ENCODE measurements at places on chromosomes 2 and 18.

- no peak for DNase-seq
Measured at GRCh38 chr2:41414486-41415230, 633.2 kb upstream of the PKDCC start.

GRCh38 chr2:120265006-120265405, 12.4 kb downstream of the RALB start:
- DNase-seq = no peak

DNA sequence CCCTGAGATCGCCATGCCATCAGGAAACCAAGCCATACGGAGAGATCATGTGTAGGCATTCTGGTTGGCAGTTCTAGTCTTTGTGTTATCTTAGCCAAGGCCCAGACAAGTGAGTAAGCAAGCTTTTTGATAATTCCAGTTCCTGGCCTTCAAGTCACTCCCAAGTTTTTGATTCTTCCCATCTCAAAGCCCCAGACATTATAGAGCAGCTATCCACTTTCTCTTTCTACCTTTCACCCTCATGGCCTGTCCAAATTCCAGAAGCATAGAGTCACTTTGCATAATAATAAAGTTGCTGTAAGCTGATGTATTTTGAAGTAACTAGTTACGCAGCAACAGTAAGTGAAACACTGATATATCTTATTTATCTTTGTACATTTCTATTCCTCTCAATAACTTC, 26.8 kb upstream of the IL1RL1 start:
- no peak for DNase-seq

DNA sequence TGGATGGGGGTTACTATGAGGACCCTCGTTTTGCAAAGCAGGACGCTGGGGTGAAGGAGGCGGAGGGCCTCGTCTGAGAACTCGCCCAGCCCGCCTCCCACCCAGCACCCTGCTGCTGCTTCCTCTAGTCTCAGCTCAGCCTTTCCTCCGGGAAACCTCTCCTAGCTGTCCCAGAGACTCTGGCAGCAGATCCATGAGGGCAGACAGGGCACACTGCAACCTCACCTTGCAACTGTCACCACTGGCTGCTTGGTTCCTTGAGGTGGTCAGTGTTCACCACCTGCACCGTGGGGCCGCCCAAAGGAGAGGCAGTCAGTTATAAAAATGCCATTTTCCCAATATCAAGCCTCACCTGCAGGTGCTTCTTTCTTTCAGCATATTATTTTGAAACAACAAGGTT, 45.6 kb downstream of the PARD6G start:
- DNase-seq = no peak

GRCh38 chr2:234954551-234954992, 2.8 kb downstream of the SH3BP4 start:
- no peak for DNase-seq

DNA sequence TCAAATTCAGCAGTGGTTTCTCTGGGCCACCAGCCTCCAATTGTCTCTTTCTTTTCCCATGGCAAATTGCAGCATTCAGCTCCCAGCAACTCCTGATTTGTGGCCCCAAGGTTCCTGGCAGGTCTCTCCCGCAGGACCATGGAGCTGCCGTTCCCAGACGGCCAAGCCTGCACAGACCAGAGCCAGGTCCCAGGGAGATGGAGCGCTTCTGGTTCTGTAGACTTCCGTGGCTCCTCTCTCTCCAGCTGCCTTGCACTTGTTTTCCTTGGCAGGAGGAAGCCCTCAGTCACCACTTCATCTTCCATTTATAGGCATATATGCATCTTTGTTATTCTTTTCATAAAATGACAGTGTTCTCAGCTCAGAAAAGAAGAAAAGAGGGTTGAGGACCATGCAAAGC, 21.7 kb downstream of the TNP1 start:
- DNase-seq = no peak

DNA sequence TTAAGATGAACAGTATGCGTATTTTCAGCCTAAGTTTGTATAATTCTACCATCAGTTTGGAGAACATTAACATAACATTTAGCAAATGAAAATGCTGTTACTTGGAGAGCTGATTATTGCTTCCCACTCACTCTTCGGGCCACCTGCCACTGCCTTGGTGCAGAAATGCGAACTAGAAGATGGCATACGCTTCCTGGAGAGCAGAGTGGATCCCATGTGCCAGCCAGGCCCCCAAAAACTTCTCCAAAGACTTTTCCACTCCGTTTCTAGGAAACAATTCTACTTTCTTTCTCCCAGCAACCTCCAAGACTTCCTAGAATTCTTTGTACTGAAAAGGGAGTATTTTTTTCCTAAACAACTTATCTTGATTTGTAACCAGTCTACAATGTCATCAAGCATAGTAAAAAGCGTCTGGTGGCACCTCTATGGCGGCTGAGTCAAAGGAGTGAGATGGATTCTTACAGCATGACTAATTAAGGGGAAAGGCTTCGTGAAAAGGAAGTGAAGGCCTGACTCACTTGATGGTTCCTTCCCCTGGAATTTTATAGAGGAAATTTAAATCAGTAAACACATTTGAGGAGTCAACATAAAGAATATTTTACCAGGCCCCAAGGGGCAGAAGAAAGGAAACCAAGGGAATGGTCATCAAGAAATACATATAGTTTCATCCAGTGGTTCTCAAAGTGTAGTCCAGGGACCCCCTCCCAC, 36.6 kb downstream of the FEZ2 start:
- no peak for DNase-seq

GRCh38 chr18:42045346-42045745, 90.3 kb downstream of the PIK3C3 start:
- no peak for DNase-seq

DNA sequence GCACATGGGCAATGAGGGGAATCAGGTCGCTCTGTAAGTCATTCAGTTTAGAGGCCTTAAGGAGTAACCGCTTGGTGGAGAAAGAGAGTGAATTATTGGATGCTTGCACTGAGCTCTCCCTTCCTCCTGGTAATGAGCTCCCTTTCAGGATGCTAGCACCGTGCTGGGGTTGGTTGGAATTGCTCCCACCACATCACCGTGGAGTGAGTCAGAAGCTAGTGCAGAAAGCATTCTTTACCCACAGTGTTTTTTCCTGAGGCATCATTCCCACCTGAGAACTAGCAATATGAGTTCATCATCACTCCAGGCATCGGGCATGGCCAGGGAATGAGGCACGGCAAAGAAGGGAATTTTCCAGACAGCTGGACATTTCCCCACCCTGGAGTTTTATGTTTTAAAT, 57.6 kb downstream of the ITGB6 start:
- no peak for DNase-seq

GRCh38 chr2:202039278-202040078, 5.8 kb downstream of the FZD7 start:
- no peak for DNase-seq

GRCh38 chr2:197324801-197325200, 14.2 kb upstream of the ANKRD44 start:
- no peak for DNase-seq

- DNase-seq = no peak
Measured at GRCh38 chr2:2899826-2900225, 477.8 kb downstream of the EIPR1 start.

DNA sequence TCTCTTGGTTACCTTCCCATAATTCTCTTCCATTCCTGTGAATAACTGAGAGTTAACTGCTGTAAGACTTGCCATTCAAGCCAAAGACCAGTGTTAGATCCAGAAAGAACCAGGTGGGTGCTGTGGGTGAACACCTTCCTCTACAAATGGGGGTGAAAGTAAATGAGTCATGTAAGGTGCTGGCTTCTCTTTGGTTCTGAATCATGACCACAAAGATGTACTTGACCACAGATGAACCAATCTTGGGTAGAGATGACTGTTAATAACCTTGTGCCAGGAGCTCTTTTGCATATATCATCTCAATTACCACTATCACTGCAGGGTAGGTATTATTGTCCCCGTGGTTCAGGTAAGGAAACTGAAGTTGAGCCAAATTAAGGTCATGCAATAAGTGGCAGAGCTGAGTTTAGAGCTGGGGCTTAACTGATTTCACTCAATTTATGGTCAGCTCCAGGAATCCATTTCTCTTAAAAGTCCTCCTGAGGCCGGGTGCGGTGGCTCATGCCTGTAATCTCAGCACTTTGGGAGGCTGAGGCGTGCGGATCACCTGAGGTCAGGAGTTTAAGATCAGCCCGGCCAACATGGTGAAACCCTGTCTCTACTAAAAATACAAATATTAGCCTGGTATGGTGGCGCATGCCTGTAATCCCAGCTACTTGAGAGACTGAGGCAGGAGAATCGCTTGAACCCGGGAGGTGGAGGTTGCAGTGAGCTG, 244.9 kb upstream of the CXCR4 start:
- no peak for DNase-seq

DNA sequence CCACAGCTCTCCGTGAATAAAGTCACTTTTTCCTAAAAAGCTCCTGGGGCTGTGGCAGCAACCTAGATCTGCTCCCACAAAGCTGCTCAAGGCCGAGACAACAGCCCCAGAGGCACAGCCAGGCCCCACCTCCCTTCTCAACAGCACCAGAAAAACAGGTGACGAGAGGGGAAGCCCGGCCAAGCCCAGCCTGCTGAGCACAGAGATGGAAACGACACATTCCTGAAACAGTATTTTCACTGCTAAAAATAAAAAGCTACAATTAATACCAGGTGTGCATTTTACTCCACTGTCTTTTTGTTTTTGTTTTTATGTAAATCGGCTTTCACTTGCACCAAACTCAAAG, 199.3 kb downstream of the HDAC4 start:
- no peak for DNase-seq

GRCh38 chr2:156191527-156191926, 141.0 kb downstream of the NR4A2 start:
- DNase-seq = no peak

DNA sequence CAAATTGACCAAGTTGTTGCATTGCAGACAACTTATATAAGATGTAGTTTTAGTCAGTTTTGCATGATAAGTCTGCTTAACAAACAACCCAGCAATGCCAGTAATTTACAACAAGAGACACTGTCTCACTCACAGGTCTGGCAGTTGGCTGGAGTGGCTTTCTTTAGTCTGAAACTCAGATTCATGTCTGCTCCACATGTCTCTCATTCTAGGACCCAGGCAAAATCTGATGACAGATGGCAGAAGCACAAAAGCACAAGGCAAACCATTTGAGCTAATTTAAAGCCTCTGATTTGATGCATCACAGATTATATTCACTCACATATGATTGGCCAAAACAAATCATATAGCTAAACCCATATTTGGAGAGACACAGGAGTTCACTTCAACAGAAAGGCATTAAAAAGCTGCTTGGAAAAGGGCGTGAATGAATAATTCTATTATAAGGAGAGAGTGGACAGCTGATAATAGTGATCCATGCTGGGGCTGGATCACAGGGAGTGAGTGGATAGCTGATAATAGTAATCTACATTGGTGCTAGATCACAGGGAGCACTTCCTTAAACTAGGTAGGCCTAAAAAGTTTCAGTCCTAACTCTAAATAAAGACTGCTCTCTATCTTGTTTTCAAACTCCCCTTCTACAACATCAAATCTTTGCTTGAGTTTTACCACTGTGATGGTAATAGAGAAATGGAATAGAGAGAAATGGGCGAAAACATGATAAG, 593.2 kb upstream of the ZNF804A start:
- DNase-seq = no peak

GRCh38 chr18:8757396-8757997, 52.1 kb downstream of the MTCL1 start:
- DNase-seq = no peak

DNA sequence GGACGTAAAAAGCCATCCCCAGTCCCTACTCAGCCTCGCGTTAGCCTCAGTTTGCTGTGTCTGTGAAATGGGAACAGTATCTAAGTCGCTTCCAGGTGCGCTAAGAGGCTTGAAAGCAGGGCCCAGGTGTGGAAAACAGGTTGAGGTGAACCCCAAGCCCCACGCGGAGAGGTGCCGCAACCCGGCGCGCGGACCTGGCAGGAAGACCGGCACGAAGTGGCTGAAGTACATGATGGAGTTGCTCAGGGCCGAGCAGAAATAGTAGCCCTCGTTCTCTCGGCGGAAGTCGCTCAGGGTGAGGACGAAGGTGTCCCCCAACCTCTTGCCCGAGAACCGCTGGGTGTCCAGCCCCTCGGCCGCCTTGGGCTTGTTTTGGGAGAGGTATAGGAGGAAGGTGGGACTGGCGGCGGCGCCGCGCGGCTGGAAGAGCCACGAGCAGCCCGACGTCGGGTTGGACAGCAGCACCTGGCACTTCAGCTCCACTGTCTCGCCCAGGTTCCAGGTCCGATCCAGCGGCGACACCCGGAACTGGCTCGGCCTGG, 508 bp downstream of the CD8A start:
- no peak for DNase-seq

DNA sequence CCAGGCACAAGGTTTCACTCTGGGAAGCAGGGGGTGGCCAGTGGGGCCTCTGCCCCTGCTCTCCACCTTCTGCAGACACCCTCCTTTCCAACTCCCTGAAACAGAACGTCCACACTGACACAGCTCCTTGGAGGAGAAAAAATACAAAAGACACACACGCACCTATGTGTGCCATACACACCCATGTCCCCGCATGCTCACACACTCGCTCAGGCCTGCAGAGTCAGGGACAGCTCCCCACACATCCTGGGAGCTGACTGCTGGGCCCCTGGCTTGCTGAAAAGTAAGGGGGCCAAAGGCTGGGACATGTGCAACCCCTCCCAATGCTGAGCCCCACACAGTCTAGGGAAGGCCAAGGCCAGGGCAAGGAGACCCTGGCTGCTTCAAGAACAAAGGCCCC, 200.5 kb downstream of the TNS1 start:
- no peak for DNase-seq

- DNase-seq = no peak
Measured at GRCh38 chr18:11982981-11983380, 1.7 kb downstream of the IMPA2 start.

All from stimulated activated CD8-positive, alpha-beta memory T cell treated with anti-CD3 and anti-CD28 coated beads, Interleukin-4, amount 100 ng/mL, for 4 hours (primary cell).